ENCODE measurements at places on chromosomes 6 and 20.

DNA sequence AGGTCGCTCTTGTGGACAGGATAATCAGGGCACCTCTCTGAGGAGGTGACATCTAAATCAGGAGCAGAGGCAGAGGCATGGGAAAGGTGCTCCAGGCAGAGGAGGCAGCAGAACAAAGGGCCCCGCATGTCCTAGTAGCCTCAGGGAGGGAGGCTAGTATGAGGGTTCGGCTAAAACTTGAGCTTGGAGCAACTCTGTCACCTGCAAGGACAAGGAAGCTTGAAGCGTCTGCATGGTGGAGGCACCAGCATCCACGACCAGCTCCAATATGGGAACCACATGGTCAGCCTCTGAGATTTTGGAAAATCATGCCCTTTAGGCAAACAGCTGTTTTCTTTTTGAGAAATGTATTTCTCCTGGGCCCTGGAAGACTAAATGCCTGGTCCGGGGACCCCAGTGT, 13.0 kb upstream of the MPC1 start:
- DNase-seq: no peak

GRCh38 chr6:169824021-169824420, 72.6 kb downstream of the ERMARD start:
- DNase-seq: no peak

- no peak for DNase-seq
These were observed 19.0 kb downstream of the SENP6 start for GRCh38 chr6:75620381-75621304.

GRCh38 chr6:139240161-139241010, 51.4 kb downstream of the TXLNB start:
- DNase-seq: peak; percentile 60

DNA sequence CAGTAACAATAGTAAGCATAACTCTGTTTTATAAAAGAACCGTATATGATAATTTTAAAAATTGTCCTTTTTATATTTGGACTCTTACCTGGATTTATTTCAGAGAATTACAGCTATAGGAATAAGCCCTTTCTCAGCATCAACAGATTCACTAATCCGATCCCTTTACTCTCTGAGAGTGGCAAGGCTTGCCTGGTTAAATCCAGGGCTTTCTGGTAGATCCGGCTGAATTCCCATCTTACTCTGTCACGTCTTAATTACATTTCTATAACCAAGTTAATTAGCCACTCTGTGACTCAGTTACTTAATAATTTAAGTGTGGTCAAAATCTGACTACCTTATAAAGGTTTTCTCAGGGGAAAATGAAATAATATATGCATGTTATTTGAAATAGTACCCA, 294.7 kb downstream of the FRK start:
- no peak for DNase-seq

DNA sequence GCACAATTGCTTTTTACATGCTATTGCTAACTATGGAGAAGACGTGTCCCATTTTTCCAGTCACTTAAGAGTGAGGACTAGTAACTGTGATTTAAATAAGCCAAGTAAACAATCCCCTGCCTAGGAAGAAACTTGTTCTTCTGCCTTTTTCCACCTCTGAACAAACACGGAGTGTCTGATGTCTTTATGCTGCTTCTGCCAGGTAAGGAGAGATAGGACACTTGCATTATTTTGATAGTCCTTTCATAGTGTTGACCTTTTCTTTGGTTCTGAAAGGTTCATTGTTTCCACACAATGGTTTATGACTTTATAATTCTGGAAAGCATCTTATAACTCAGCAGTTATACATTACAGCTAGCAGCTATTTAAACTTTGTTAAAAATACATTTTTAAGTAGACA, 8.4 kb downstream of the LRP11 start:
- no peak for DNase-seq

DNA sequence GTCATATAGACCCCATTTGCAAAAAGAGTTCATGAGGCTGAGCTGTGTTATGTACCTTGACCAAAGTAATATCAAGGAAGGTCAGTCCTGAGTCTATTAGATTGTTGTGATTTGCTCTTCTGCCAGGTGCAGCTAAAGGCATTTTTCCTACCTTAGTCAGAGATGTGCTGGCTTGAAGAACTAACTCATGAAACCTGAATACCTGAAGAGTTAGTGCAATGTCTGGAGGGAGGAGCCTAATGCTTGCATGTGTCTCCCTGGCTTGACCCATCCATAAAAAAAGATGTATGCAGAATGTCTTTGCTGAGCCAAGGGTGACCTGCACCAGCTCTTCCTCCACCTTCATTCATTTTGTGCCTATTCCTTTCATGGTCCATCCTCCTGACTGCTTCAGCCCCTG, 742.0 kb downstream of the KIF16B start:
- DNase-seq: no peak

DNA sequence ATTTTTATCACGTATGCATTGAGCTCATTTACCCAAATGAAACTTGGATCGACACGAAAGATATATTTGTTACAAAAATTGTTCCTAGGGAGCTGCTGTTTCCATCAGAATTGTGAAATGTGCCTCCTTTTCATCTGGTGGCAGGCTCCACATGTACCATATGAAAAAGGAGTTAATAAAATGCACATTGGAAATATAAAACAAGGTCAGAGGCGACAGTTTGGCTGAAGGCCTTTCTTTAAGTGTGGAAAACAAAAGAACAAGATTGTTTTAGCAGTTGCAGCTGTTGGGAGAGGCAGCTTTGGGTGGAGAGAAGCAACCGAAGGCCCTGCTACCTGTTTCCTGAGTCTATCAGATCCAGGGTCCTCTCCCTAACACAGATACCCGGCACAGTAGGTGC, 334.5 kb upstream of the NT5E start:
- no peak for DNase-seq

DNA sequence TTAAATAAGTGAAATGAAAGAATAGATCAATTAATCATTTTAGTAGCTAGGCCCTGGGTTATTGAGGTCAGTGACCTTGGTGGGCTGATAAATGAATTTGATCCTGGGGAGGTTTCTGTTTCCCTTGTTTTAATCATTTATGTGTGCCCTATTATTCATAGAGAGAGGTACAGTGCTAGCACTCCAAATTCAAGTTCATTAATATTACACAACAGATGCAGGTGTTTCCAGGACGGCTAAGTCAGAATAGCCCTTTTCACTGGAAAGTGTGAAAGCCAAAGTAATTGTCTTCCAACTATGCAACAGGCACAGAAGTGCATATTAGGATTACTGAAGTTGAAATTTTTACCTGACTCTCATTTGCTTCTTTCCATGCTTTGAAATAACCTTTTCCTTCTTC, 61.7 kb upstream of the SGK1 start:
- DNase-seq: no peak

- no peak for DNase-seq
These were observed 325.7 kb downstream of the TBC1D32 start for GRCh38 chr6:121008553-121008952.

DNA sequence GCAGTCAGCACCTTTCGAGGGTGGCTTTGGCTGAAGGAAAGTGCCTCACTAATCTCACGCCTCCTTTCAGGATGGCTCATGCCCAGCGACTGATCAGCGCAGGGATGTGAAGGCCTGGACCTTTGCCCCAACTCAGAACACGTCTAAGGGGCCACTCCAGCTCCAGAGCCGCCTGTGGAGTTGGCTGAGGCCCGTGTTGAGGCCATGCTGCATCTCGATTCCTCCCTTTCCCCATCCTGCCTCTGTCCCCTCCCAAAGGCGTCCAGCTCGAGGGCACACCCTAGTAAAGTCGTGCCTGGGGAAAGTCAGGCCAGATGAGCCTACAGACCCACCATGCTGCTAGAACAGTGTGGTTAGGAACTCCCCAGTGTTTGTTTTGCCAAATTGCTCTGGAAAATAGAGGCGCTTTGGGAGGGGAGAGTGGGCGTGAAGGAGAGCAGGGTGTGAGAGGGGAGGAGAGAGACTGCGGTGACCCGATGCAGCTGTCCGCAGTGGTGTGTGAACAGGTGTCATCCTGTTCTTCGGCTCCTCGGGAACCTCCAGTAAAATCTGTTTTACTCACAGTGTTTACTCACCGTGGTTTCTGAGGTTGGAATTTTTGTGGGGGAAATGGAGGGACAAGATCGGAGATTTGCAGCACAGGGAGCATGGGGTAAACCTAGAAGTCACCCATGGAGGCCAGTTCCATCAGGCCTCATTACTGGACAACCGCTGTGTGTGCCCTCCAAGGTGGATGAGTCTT, 85.0 kb upstream of the PMEPA1 start:
- no peak for DNase-seq

DNA sequence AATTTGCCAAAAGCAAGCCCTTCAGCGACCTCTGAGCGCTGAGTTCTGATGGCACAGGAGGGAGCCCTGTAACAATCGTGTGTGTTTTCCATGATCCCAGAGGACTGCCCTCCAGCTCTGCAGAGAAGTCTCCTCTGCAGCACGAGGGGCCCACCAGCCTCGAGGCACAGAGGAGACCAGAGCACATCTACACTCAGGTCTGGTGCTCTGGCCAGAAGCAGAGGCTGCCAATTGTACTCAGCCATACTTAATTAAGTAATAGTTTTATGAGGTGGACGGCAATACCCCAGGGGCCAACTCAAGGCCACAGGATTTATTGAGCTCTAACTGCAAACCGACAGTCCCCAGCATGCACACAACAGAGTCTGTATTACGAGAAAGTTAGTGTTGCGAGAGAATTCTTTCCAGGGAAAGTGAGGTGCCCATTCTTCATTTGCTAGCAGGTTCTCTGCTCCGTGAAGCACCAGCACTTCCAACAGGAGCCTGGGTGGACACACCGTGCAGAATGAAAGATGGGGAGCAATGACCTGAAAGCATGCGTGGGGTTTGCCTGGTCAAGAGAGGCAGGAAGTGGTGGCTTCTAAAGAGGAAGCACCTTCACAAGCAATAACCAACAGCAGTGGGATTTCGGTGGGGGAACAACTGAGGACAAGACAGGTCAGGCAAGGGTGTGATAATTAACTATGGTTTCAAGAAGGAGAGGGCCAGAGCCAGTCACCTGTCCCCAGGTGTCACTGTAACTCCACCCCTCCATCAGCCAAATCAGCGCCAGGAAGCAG, 92.8 kb upstream of the FOXC1 start:
- DNase-seq: no peak

- peak; percentile 76 for DNase-seq
These were observed 1.9 kb downstream of the POU3F2 start for GRCh38 chr6:98836025-98836961.

DNA sequence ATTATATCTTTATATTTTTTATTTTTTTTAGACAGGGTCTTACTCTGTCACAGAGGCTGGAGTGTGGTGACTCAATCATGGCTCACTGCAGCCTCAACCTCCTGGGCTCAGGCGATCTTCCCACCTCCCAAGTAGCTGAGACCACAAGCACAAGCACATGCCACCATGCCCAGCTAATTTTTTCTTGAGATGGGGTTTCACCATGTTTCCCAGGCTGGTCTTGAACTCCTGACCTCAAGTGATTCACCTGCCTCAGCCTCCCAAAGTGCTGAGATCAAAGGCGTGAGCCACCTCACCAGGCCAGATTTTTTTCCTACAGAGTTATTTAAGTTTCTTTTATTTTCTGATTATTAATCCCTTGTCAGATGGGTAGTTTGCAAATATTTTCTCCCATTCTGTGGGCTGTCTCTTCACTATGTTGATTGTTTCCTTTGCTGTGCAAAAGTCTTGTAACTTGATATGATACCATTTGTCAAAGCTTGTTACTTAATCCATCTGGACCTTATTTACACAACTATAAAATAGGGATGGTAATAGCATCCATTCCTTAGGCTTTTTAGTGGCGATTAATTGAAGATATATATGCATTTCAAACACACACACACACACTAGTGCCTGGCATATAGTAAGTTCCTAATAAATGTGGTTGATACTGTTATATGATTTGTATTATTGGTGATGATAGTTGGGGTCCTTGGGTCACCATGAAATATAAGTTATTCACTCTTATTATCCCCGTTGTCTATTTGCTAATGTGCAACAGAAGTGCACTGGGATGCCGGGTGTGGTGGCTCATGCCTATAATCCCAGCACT, 187.1 kb downstream of the BCAS1 start:
- no peak for DNase-seq

DNA sequence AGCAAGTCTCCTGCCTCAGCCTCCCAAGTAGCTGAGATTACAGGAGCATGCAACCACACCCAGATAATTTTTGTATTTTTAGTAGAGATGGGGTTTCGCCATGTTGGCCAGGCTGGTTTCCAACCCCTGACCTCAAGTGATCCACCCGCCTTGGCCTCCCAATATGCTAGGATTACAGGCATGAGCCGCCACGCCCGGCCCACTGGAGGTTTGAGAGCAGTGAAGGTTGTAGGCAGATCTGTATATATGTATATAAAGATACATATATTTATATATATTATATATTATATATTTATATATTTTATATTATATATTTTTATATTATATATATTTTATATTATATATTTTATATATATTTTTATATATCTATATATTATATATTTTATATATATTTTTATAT, 38.2 kb upstream of the TTPAL start:
- DNase-seq: no peak

DNA sequence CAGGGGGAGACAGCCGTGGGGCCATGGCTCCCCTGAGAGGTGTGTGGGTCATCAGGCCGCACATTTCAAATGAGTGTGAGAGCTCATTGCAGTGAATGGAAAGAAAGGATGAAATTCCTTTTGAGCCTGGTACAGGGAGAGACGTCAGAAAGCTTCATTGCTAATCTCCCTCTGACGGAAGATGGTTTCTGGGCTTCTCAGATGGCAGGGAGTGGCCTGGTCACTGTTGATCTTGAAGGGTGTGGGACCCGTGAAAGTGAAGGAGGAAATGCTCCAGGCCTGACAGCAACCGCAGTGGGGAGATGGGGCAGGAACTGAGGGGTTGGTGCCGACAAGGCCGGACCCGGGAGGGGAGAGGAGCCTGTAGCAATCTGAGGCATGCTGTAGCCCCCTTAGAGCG, 127.4 kb downstream of the MYLK4 start:
- no peak for DNase-seq

GRCh38 chr20:43015566-43015965, 174.1 kb downstream of the PTPRT start:
- no peak for DNase-seq

GRCh38 chr20:37823296-37823980, 79.5 kb upstream of the VSTM2L start:
- peak; percentile 63 for DNase-seq

- peak; percentile 84 for DNase-seq
These were observed at the start of gene ECHDC1 for GRCh38 chr6:127342946-127343808. Gene ECHDC1 (minus strand): TSS chr6:127343609. CDS start chr6:127331028, 12,581 bp downstream.

- DNase-seq: no peak
These were observed 458.2 kb upstream of the JARID2 start for GRCh38 chr6:14787677-14788076.

DNA sequence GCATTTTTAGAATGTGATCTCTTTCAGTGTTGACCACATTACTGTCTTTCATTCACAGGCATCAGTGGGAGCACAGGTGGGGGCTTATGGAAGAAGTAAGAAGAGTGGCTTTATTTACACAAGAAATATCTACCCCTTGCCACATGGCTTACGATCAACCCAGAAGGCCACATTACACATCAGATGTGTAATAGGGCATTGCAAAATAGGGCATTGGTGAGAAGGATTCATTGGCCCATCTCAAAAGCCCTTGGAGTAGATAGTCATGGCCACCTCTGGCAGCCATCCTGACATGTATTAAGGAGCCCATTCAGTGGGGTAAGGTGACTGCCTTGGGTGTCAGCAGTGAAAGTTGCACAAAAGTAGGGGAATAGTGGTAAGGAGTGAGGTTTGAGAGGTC, 97.5 kb downstream of the MAFB start:
- no peak for DNase-seq

All from NCI-H1417 (cell line).